ENCODE measurements at places on chromosomes 12 and 14.

DNA sequence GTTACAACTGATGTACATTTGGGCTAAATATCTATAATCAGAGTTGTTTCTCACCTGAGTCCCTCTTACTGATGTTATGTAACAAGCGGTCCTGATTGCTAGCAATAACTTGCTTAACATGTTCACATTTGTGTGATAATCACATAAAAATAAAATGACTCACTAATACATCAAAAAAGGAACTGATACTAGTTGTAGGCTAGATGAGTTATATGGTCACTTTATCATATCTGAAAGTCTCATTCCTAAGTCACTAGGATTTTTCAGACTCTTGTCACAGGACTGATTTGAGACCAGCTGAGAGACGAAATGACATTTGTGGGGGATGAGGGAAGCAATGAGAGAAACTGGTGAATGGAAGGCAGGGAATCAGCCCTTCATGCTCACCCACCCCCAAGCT is 34.3 kb downstream of the NKX2-1 start:
- DNase-seq = no peak

GRCh38 chr12:13198876-13199275 is 2.4 kb downstream of the EMP1 start:
- DNase-seq = no peak

GRCh38 chr14:96176811-96177211 is 27.8 kb upstream of the BDKRB2 start:
- no peak for DNase-seq

DNA sequence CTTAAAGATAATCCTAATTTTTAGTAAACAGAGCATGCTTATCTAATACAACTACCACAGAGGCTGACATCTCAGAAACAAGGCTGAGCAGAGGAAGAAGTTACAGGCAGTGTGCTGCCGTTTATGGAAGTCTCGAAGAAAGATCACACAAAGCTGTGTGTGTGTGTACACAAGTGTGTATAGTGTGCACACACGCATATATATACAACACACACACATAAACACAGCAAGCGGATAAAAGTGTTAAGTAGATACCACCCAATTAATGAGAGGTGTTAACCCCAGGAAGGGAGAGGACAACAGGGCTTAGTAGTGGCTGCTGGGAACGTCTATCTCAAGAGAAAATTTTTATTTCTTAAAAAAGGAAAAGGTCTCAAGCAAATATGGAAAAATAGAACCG is 15.3 kb downstream of the CCDC88C start:
- no peak for DNase-seq

GRCh38 chr12:85568395-85569103 is 267.7 kb downstream of the RASSF9 start:
- no peak for DNase-seq

DNA sequence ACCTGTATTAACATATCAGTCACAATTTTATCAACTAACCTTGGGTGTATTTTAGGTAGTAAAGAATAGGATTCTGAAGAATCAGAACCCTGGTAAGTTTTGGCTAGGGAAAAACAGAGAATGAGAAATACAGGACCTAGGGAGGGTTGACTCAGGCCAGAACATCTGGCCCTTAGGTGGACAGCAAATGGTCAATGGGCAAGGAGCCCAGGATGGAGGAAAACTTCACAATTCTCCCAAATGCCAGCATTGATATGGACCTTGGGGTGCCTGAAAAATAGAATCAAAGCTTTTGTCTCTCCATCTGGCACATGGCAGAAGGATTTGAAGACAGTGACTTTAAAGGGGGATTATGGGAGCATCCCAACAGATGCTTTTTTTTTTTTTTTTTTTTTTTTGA is 32.7 kb upstream of the PRPF39 start:
- DNase-seq = no peak

GRCh38 chr12:78584695-78585094 is 279.9 kb upstream of the SYT1 start:
- DNase-seq = no peak

DNA sequence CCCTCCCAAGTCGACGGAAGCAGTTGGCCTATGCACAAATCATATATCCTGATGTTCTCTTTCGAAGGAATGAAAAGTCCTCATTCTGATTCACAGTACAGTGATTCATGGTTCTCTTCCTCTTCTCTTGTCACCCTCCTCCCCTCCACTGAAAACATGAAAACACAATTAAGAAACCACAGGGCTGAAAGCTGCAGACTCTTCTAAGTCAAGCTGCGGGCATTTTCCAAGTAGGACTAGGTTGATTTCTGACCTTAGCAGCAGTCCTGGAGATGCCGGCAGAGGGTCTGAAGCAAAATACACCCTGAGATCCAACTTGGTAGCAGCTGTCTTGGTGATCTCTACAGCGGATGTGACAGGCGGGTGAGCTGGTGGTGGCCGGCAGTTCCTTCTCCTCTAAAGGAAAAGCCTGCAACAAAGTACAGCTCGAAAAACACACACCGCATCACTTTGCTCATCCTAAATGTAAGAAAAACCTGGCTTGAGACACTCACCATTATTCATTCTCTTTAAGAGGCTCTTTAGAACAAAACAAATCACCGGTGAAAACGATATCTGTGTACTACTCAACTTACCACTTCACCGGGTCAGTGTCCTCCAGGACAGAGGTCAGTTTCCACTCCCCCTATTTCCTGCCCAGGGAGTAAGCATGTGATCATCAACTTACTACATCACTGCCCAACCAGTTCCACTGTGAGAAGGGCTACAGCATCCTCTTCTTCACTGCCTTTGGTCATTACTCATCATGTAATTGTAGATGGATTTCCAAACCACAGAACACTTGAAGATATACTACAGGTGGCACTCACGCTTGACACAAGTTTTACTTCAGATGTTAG is 6.0 kb downstream of the TMCC3 start:
- no peak for DNase-seq

Measured in cortex of kidney (tissue), 1 donor.